Activated CD8-positive, alpha-beta memory T cell treated with anti-CD3 and anti-CD28 coated beads for 1 hour (primary cell): ENCODE measurements at places on chromosomes 1 and 21.

- DNase-seq: no peak
Measured at GRCh38 chr1:229302740-229303139, 31.8 kb downstream of the RAB4A start.

GRCh38 chr1:246734866-246735265 is 10.7 kb downstream of the SCCPDH start:
- no peak for DNase-seq

DNA sequence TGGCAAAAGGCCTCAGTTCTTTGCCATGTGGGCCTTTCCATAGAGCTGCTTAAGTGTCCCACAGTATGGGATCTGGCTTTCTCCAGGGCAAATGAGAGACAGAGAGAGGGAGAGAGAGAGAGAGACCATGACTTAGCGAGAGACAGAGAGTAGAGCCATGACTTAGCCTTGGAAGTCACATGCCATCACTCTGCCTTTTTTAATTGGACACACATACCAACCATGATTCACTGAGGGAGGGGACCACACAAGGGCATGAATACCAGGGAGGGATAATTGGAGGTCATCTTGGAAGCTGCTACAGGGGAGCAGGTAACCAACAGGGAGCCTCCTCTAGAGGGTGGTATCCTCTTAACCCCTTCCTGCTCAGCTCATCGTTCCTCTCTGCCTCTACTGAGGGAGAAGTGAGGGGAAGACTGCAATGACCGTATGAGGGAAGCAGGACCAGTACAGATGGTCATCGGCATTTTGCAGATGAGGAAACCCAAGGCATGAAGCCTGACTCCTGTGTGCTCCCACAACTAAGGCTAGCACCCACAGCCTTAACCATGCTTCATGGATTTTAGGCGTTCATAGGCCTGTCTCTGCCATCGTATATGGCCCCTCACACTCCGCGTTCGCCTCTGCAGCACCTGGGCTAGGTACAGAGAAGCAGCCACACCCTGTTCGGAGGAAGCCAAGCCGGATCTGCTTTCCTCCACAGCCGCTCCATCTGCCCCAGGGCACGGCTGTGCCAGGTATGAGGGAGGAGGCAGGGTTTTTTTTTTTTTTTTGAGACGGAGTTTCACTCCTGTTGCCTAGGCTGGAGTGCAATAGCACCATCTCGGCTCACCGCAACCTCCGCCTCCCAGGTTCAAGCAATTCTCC is 38.6 kb downstream of the MEF2D start:
- no peak for DNase-seq

- DNase-seq: no peak
Measured at GRCh38 chr1:182086136-182086535, 24.6 kb upstream of the ZNF648 start.

DNA sequence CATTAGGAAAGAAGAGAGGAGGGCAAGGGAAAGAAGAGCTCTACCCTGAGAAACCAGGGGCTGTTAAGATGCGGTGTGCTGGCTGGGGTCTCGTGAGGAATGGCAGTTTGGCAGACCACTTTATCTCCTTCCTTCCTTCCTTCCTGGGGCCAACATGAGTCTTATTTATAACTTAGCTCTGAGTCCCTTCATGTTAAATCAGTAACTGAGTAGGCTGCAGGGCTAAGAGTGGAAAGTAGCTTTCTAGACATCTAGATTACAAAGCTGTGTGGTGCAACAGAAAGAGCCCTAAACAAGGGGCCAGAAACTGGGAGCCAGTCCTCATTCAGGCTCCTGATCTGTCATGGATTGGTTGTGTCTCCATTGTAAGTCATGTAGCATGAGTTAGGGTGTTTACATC is 135.4 kb upstream of the DUSP10 start:
- no peak for DNase-seq

- no peak for DNase-seq
Measured at GRCh38 chr1:15760520-15761211, 2.1 kb downstream of the FBLIM1 start.

DNA sequence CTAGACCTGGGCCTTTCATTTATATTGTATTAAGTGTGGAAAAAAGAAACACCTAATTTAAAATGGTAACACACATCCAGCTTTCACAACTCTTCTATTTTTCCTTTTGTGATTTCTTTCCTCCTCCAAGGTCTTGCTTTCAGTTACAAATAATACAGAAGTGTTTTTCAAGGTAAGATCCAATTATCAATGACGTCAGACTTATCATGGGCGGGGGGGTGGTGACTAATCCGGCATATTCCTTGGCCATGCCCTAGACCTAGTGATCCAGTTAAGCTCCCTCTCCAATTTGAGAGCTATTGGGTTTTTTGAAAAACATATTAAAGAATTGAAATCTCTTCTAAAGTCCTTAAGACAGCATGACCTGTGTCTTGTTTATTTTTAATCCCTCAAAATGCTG is 669.9 kb upstream of the NR5A2 start:
- DNase-seq: no peak

DNA sequence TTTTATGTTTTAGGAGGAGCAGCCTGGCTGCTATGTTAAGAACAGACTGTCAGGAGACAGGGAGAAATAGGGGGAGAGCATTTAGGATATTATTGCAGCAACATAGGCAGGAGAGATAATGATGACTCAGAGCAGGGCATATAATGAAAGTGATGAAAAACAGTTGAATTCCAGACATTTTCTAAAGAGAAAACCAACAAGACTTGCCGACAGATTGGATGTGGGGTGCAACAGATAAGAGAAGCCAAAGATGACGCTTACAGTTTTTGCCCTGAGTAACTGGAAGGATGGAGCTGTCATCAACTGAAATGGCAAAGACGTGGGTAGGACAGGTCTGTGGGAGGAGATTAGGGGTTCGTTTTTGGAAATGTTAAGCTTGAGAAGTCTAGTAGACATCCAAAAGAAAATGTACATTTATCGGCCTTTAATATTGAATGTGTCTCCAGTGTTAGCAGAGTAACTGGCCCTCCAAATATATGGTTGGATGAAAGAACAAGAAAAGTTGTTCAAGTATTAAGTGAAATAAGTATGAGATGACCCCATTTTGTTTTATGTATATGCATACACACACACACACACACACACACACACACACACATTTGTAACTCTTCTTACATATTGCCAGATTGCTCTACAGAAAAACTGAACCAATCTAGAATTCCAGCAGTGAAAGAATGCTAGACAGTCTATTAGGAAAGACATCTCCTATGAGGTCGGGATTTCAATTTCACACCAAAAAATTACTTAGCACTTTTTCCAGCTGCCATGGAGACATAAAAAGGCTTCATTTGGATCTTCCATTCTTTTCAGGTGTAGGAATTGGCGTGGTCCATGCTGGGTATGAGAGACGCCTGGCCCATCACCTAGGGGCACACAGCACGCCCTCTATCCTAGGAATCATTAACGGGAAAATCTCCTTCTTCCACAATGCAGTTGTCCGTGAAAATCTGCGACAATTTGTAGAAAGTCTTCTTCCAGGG is 17.2 kb downstream of the DNAJC16 start:
- DNase-seq: no peak

DNA sequence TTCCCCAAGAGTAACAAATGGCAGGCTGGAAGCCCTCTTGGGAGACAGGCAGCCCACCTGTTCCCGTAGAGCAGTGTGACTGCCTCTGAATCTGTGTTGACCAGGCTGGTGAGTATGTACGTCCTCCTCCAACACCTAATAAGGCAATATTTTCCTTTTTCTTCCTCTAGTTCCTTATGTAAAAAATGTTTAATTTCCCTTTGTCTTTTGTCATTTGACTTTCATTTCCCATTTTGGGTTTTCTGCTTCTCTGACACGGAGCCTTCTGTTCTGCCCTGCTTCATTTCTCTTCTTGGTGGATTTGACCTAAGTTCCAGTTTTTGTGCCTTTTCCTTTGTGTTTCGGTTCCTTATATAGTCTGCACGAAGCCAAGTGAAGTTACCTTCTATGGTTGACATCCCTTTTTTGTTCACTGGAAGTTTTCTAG is 65.8 kb upstream of the ATF3 start:
- DNase-seq: no peak
